ENCODE measurements at places on chromosomes 16 and 17.

DNA sequence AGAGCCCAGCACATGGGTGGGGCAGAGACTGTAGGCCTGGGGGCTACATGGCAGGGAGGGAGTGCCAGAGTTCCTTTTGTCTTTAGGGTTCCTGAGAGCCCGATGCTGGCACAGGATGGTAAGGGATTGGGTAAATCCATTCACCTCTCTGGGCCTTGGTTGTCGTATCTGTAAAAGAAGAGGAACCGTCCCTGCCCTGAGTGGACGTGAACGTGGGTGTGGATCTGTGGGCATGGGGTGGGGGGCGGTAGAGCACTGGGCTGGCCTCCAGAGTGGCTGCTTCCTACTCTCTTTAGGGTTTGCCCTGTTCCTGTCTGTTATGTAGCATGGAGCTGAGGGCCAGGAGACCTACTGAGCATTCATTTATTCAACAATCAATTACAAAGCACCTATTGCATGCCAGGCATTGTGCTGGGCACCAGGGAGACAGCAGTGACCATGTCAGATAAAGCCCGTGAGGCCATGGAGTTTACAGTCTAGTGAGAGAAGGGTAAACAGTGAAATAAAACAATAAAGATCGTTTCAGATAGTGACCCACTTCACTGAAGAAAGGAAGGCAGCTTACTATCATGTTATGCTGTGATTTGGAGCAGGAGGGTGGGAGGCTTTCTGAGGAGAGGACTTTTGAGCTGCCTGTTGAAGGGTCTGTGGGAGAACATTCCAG, 13.1 kb upstream of the TCAP start:
- no peak for DNase-seq

GRCh38 chr17:34122515-34122914, 132.6 kb upstream of the CCL2 start:
- no peak for DNase-seq

DNA sequence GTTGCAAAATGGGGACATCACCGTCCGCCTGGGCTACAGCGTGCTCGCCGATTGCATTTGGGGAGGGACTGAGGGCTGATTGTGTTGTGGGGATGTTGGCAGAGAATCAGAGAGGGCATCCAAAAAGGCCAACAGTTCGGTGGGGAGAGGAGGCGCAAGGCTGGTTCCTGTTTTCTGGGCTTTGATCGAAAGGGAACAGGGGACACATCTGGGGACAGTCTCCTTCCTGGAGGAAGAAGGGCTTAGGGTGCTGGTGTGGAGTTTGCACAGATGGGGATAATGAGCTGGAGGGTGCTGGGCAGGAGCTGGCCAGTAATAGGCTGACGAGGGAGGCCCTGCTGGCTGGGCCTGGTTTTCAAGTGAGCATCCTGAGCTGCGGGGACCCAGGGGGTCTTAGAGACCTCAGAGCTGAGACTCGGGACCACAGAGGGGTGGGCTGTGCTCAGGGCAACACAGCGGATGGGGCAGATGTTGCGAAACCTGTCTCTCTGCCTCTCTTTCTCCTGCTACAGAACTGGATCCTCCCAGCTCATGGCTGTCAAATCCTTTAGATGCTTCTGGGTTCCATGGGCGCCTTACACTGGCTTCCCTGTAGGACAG, 288.7 kb downstream of the SEC14L1 start:
- DNase-seq: no peak

GRCh38 chr17:28170771-28171170, 128.3 kb downstream of the NLK start:
- DNase-seq: no peak

- no peak for DNase-seq
These were observed 12.2 kb upstream of the KCNJ2 start for GRCh38 chr17:70157151-70157550.

- no peak for DNase-seq
These were observed 297.3 kb downstream of the ABCC12 start for GRCh38 chr16:47858333-47858982.

DNA sequence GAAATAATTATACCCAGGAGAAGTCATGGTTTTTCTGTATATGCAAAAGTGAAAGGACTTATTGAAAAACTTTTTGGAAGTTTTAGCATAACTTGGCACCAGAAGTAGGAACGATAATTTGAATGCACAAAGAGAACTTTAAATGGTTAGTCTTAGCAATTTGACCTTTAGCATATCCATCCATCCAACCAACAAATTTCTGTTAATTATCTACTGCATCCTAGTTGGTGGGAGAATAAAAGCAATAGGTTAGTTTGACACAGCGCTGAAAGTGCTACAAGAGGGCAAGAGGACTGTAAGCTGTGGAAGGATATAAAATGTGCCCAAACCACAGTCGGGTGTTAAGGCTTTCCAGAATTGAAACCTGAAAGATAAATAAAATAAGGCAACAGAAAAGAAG, 17.6 kb downstream of the SPAG9 start:
- DNase-seq: no peak

DNA sequence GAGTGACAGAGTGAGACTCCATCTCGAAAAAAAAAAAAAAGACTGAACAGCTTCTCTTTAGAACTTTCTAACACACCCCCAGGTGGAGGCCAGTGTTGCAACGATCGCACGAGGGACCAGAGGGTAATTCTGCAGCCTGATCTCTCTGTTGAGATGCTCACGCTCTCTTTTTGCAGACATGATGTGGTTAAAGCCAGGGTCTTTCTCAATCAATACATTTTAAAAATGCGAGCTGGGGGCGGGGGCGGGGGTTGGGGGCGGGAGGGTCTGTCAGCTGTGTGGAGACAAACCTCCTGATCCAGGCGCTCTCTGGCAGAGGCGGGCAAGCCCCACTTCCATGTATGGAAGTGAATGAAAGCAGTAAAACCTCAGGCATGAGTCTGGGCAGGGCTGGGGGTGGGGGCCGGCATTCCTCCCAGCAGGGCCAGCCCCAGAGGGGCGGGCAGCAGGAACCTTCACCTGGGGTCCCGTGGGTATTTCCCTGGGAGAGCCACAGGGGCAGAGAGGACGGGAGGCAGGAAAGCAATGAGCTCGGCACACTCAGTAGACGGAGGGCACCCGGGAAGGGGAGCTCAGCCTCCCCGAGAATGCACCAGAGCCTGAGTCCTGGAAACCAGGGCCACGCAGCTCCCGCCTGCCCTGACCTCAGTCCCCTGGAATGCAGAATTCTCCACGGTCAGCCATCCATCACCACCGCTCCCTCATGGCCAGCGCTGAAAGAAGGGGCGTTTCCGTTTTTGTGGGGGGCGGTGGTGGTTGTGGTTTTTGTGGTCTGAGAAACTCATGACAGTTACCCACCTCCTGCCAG, 28.0 kb downstream of the NXN start:
- no peak for DNase-seq

GRCh38 chr17:14351493-14351892, 50.6 kb downstream of the HS3ST3B1 start:
- no peak for DNase-seq

- DNase-seq: no peak
These were observed 963 bp upstream of the METTL22 start for GRCh38 chr16:8620535-8620934.

GRCh38 chr16:71758293-71758760, 33.8 kb upstream of the PHLPP2 start:
- DNase-seq: no peak

GRCh38 chr16:23949630-23950290, 114.0 kb downstream of the PRKCB start:
- no peak for DNase-seq

DNA sequence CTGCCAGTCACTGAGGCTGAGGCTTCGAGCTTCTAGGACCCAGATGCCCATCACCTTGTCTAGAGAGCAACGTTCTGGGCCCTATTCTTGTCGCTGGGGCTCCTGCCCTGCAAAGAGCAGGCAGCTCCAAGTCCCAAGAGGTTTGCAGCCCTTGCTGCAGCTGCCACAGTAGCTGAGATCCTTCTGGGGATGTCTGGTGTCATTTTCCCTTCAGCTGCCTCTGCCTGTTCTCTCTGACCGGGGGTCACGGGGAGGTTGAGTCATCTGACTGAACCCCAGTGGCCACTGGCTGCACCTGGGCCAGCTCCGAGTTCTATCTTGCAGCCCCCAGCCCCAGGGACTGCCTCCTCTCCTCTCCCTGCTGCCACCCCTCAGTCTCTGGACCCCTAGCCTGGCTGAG, 4.9 kb downstream of the WSCD1 start:
- no peak for DNase-seq

DNA sequence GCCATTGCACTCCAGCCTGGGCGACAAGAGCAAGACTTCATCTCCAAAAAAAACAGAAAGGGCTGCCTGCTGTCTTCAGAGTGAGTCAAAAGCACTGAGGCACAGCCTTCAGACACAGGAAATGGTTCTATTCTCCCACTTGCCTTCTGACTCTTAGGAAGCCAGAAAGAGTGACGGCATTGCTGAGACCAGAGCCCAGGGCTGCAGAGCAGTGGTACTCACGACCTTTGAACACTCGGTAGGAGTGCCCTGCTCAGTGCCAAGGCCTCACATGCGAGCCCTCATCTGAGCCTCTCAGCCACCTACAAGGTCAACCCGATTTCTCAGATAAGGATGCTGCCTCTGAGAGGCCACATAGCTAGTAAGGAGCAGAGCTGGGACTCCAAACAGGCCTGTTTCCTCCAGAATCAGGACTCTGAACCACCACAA, 3.5 kb upstream of the ITGAE start:
- DNase-seq: no peak

Measured in NCI-H1436 treated with DMSO at 0.1 percent for 48 hours (cell line).